ENCODE measurements at places on chromosomes 3 and 15.

DNA sequence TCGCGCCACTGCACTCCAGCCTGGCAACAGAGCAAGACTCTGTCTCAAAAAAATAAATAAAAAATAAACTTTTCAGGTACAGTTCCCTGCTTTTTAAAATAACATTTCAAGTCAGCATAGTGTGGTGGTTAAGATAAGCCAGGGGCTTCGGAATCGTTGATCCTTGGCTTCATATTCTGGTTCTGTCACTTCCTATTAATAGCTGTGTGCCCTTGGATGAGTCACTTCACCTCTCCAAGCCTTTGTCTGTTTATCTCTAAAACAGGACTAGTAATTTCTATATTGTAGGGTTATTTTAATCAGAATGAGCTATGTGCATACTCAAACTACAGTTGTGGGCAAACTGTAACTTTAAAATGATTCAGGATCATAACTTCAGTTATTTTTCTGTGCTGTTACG lies 53.8 kb upstream of the SENP5 start:
- no peak for DNase-seq

DNA sequence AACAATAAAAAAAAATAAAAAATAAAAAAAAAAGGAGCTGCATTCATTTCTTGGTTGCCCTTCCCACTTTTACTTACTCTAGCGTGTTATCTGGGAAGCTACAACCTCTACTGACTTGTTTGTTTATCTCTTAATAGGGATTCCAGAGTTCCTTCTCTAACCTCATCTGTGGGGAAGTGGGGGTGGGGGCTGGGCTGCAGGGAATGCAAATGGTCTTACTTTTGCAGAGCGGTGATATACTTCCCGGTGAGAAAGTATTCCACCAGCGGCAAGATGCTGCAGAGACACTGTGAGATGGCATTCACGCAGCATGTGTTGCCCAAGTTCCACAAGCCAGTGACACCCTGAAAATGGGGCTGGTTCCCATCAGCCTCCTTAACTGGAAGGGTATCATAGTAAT lies 2.1 kb downstream of the USP50 start:
- DNase-seq, result no peak

- DNase-seq, result no peak
Observed at GRCh38 chr3:122589297-122589696, 11.8 kb downstream of the PARP15 start.

GRCh38 chr15:79433276-79433990 lies 1.3 kb downstream of the MINAR1 start:
- DNase-seq, result no peak

DNA sequence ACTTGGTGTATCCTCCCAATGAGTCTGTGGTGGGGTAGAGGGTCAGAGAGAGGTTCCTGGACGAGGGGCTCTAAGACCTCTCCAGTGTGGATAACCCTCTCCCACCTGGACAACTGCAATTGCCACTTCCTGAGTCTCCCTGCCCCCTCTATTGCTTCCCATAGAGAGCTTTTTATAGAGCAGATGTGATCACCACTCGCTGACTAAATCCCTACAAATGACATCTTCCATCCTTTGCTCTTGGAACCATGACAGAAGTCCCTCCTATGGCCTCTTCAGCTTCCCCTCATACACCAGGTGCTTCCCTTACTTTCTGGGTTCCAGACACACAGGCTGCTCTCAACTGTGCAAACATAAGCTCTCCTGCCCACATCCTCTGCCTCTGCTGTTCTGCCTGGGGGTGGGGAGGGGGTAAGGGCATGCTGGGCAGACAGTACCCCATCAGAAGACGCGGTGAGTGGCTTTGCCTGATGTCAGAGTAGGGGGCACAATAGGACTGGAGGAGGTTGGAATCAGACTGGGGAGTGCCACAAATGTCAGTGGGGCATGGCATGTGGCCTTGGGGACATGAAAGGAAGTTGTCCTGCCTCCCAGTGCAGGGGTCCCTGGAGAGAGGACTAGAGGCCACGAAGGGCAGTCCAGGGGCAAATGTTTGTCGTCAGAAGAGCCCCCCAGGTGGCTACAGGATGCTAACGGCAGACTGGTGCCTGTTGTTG lies 15.2 kb downstream of the ITIH3 start:
- no peak for DNase-seq

- no peak for DNase-seq
Observed at GRCh38 chr3:97816811-97817210, 5.0 kb upstream of the CRYBG3 start.

GRCh38 chr15:71465131-71465955 lies 345.0 kb upstream of the NR2E3 start:
- DNase-seq, result no peak

GRCh38 chr3:61903931-61904657 lies 342.7 kb downstream of the PTPRG start:
- DNase-seq, result no peak

GRCh38 chr3:38312356-38312755 lies 30.3 kb downstream of the SLC22A14 start:
- no peak for DNase-seq

DNA sequence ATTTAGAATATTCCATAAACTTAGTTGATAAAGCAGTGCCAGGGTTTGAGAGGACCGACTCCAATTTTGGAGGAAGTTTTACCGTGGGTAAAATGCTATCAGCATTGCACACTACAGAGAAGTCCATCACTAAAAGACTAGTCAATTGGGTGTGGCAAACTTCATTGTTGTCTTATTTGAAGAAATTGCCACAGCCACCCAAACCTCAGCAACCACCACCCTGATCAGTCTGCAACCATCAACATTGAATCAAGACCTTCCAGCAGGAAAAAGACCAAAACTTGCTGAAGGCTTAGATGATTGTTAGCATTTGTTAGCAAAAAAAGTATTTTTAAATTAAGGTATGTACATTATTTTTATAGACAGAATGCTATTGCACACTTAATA lies 60.5 kb downstream of the KLF13 start:
- no peak for DNase-seq

- DNase-seq, result no peak
Observed at GRCh38 chr15:69038508-69038907, 24.0 kb downstream of the NOX5 start.

- no peak for DNase-seq
Observed at GRCh38 chr15:101498076-101498716, 8.7 kb upstream of the PCSK6 start.

DNA sequence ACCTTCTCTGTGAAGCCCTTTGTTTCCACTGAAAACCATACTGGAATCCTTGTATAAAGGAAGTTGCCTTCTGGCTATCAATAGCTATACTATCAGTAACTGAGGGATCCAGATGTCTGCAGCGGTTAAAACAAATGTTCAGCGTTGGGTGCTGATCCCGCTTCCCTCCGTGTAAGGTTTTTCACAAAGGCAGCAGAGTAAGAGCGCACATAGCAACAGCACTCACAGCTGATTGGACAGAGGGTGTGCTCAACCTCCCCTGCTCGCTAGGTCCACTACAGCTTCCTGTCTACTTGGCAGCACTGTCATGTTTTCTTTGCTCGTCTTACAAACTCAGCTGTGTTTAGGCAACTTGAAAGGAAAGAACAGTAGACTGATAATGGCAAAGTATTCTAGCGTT lies 27.3 kb downstream of the ATOSA start:
- DNase-seq, result peak; percentile 62

DNA sequence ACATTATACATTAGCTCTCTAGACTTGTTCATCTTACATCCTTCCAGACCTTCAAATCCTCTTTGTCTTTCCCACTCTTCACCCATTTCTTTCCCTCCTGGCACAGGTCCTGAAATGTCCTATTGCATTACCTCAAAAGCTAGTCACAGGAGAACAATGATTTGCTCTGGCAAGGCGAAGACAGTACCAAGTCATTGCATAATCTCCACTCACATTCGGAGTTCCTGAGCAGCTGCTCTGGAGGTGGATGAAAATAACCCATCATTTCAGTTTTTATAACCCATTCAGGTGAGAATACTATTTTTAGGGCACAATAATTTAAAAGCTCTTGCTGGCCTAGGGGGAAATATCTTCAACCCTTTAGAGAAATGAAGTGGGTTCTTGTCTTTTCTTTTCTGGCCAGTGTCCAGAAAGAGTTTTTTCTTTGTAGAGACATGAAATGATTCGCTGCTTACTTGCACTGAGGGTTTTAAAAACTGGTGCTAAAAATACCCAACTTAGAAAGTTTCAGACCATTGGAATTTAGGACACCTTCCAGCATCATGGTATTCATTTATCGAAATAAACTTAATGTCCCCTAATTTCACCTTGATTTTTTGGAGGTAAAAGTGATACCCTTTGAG lies 23.4 kb upstream of the DYNC1LI1 start:
- no peak for DNase-seq

DNA sequence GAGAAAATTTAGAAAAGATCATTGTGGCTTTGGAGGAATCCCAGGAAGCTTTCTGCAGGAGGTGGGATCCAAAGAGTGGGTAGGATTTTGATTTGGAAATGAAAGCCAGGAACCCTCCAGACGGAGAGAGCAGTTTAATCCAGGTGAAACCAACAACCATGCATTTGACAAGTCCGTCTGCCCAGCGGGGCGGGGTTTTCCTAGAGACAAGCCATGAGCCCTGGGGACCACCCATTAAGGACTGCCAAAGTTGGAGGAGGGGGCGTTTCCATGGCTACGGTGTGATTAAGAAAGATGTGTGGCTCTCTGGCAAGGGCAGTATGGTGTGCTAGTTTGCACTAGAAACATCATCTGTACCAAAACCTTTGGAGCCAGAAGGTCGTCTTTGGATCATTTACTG lies 53.4 kb downstream of the SRGAP3 start:
- DNase-seq, result no peak

GRCh38 chr3:98968824-98969223 lies 67.3 kb upstream of the DCBLD2 start:
- DNase-seq, result no peak

- no peak for DNase-seq
Observed at GRCh38 chr15:67501177-67501835, 19.6 kb upstream of the C15orf61 start.

DNA sequence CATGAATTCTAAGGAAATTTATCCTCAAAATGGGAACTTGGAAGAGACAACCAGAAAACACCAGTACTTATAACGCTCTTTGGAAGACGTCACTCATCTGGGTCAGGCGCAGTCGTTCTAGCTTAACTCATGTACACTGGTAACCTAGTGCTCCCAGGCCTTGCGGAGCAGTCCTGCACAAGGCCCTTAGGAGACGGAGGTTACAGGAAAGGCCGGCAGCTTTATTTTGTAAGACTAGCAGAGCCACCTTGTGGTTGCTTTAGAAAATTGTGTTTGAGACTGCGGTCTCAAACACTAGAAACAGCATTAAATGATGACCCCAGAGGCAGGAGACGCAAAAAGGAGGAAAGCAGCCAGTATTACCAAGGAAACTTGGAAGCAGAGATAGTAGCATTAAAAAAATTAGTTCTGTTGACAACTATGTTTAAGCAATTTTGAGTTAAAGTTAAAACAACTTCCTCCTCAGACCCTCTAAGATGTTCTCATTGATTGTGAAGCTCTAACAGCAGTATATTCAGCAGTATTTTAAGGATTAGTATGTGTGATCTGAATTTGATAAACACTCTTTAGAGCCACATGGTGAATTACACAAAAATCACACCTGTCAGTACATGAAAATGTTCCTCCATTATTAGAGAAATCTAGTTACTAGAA lies 141.9 kb upstream of the C2CD4B start:
- DNase-seq, result peak; percentile 72

DNA sequence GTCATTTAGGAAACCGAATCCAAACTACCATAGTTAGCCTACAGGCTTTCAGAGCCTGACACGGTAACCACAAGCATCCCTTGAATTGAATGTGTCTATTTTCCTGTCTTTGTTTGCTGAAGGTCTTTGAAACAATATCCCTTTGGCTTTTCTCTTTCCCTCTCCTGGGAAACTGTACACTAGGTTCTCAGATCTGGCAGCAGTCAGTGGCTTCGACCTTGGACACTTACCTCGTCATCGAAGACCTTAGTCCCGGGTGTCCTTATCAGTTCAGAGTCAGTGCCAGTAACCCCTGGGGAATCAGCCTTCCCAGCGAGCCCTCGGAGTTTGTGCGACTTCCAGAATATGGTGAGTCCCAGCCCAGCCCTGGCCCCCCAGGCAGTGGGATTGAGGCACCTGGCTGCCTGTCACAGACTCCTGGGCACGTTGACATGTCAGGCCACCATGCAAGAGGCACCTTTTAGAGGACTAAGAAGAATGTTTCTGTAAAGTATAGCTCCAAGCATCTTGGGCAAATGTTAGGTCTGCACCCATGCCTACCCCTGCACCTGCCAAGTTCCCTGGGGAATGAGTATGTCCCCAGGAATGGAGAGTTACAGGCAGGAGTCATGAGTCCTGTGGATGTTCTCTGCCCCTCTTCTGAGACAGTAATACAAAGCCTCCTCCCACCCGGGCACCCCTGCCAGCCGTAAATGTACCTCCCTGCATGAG lies 30.4 kb upstream of the UMPS start:
- no peak for DNase-seq

DNA sequence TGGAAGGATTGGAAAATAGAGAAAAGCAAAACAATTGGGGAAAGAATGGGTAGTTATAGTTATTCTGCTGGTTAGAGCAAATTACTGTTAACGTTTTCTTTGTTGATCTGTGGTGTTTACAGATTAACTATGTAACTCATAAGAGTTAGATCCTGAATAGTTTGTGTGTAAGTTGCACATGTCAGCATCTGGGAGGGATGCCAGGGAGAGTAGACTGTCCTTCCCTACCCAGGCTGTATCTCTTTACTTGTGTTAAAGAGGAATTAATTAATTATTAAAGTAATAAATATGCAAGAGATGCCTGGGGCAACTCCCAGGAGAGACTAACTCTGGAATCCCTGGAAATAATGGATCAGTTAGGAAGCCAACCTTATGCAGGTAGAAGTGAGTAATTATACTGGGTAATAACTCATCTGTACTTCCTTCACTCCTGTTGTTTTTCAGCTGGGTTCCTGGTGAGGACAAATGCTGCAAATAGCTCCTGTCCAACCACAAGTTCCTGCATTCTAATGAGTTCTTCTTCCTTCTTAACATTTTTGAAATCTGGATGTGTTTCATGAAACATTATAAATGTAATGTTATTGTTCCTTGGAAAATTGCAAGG lies 18.9 kb downstream of the GHRL start:
- no peak for DNase-seq

GRCh38 chr15:49040151-49040550 lies 6.1 kb downstream of the SECISBP2L start:
- no peak for DNase-seq

GRCh38 chr3:74633021-74633420 lies 18.6 kb upstream of the CNTN3 start:
- no peak for DNase-seq
